ENCODE measurements at places on chromosomes 12 and 14.
A peak's percentile ranks its signal among the peaks of the same experiment; 100 is the strongest.

GRCh38 chr14:69443296-69443805, 41.2 kb upstream of the PLEKHD1 start:
- DNase-seq = no peak

- DNase-seq = no peak
Observed at GRCh38 chr12:91813701-91814100, 331.9 kb downstream of the BTG1 start.

DNA sequence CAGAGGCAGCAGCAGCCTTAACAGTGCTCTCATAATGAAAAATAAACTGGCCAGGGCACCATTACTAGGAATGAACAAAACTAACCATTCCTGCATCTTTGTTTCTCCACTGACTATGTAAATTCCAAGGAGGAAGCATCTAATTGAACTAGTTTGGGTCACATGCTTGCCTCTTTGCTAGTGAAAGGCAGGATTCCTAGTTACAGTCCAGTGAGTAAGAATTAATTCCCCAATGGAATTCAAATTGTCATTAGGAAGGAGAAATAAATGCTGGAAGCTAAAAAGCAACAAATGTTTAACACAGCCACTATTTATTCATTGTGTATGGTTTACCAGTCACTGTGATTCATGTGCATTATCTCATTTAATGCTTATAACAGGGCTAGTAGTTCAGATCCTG, 316.0 kb downstream of the CCDC91 start:
- no peak for DNase-seq

GRCh38 chr12:126095748-126096510, 1030.7 kb downstream of the AACS start:
- DNase-seq = no peak

- no peak for DNase-seq
Observed at GRCh38 chr14:69066396-69067171, 86.3 kb downstream of the DCAF5 start.

DNA sequence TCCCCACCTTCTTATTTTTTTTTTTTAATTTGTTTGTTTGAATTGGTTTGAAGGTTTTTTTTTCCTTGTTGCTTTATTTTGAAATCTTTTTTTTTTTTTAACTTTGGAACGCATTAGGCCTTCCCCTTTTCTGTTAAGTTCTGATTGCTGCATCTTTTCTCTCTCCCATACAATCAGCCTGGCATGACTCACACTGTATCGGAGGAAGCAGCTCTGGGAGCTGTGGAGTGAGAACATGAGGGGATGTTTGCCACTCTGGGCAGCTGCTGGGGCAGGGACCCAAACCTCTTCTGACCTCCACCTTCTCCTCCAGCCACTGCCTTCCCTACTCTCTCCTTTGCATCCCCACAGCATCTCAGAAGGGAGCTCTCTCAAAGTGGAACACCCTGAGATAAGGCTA, 160.3 kb upstream of the FKBP4 start:
- DNase-seq = no peak

GRCh38 chr14:58662018-58662417, 24.3 kb downstream of the DACT1 start:
- DNase-seq = no peak

DNA sequence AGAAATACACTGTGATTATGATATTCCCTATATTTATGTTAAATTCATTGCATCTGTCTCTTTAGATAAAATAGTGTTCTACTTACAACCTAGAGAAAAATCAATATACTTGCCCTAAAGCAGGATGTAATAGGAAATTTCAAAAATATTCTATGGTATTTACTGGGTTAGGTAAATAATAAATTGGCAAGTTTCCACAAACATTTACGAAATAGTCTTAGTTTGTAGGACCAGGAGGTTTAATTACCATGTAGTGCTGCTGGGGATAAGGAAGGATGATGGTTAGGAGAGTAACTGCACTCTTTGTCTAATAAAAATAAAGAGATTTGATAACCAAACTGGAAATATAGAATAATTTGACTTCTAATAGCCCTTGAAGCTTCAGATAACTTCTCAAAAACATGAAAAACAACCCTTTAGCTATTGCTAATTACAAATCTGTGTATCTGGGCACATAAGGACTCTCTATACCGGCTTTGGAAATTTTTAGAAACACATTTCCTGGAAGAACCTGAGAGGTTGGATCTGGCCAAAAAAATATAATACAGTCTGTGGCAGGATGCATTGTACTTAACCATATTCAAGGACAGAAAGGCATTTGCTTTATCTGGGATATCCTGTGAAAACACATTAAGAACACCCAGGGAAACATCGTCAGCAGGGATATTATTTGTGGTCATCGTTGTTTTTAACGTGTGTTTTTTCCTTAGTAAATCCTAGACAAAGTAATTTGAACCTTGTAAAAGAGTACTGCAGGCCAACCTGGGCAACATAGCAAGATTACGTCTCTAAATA, 36.7 kb upstream of the TMCC3 start:
- DNase-seq = no peak

DNA sequence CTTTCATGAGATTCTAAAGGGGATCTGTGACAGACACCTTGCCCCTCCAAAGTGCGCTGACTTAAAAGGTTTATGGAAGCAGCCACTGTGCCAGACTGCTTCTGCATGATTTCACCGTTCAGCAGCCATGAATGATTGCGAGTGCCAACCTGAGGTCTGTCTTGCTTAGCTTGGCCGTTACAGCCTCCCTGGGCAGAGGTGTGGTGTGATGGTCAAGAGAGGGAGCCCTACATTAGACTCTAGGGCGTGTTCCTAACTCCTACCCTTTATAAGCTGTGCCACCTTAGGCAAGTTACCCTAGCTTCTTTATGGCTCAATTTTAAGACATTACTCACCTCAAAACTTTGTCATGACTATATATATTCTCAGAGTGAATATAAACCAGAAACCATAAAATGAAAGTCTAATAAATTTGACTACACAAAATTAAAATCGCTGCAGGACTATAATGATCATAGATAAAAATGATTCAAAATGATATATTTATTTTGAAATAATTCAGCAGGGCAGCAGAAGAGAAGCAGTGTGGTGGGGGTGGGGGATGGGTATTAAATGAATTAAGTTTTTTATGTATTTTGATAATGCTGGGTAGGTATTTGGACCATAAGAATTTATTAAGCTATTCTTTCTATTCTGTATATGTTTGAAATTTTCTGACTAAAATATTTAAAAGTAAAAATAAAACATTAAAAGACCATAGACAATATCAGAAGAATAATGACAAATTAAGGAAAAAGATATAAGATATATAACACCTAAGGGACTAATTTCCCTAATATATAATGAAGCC, 47.7 kb upstream of the MBIP start:
- no peak for DNase-seq

DNA sequence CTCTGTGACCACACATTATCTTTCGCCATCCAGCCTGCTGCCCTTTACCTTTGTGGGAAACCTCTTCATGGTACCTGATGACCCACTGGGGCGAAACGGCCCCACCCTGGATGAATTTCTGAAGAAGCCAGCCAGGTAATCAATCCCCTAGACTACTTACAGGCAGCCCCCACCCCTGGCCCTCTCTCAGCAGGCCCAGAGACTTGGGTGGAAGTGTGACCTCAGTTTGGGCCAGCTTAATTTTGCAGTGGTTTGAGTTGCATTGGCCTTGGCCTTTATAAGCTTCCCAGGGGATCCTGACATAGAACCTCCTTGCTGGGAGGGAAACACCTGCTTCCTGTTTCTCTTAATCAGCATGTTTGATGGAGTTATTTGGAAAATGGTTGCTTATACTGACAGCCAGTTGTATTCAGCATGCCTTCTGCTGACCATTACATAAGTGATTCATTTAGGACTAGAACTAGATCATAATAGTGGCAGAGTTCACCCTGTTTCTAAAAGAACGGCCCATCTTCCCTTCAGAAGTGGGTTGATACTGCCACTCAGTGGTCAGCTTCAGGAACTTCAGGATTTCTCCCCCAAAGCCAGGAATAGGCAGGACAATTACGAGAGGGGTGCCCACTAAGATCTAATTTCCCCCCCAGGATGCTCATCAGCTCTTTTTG, 6.1 kb downstream of the SDR39U1 start:
- peak; percentile 26 for DNase-seq

DNA sequence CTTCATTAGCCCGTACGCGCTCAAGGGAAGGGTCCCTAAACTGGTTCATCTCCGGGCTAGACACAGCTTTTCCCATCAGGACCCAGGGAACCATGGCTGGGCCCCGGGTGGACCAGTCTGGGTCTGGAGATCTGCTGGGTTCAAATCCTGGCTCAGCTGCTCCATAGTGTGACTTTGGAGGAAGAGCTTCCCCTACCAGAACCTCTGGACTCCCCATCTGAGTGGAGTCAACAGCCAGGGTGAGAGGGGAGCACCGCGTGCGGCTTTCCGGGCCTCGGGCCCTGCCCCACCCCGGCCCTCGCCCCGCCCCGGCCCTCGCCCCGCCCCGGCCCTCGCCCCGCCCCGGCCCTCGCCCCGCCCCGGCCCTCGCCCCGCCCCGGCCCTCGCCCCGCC, 41.2 kb downstream of the BEGAIN start:
- no peak for DNase-seq

DNA sequence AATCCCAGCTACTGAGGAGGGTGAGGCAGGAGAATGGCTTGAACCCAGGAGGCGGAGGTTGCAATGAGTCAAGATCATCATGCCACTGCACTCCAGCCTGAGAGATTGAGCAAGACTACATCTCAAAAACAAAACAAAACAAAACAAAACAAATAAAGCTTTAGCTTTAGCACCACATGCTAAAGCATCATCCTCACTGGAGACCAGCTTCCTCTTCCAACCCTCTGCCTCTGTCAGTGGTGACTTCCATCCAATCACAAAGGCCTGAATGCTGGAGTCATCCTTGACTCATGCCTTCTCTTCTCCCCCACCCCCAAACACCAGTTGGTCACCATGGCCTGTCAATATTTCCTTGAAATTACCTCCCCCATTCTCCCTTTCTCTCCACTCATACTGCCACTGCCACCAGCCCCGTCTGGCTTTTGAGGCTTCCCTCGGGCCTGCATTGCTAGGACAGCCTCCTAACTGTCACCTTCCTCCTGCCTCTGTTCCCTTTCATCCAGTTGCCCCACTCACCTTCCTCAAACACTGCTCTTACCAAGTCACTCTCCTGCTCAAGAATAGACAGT, 1.4 kb downstream of the ZNF385A start:
- peak; percentile 37 for DNase-seq

- DNase-seq = no peak
Observed at GRCh38 chr12:22105542-22105941, 59.5 kb downstream of the CMAS start.

GRCh38 chr12:78186670-78187069, 356.0 kb downstream of the NAV3 start:
- DNase-seq = no peak
